Stimulated activated CD4-positive, alpha-beta T cell treated with anti-CD3 and anti-CD28 coated beads, TNF-alpha, amount 100 ng/mL, for 4 hours (primary cell): ENCODE measurements at places on chromosomes 6 and 20.
A peak's percentile ranks its signal among the peaks of the same experiment; 100 is the strongest.

DNA sequence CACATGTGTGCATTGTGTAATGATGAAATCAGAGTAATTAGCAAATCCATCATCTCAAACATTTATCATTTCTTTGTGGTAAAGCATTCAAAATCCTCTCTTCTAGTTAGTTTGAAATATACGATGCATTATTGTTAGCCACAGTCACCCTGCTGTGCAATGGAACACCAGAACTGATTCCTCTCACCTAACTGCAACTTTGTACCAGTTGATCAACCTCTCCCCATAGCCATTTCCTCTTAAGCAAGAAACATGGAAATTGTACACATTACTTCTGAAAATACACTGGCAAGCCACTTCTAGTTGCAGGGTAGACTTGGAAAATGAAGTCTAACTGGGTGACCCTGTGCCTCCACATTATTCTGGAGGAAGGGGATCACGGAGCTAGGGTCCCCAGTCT is 58.1 kb upstream of the ESR1 start:
- no peak for DNase-seq

DNA sequence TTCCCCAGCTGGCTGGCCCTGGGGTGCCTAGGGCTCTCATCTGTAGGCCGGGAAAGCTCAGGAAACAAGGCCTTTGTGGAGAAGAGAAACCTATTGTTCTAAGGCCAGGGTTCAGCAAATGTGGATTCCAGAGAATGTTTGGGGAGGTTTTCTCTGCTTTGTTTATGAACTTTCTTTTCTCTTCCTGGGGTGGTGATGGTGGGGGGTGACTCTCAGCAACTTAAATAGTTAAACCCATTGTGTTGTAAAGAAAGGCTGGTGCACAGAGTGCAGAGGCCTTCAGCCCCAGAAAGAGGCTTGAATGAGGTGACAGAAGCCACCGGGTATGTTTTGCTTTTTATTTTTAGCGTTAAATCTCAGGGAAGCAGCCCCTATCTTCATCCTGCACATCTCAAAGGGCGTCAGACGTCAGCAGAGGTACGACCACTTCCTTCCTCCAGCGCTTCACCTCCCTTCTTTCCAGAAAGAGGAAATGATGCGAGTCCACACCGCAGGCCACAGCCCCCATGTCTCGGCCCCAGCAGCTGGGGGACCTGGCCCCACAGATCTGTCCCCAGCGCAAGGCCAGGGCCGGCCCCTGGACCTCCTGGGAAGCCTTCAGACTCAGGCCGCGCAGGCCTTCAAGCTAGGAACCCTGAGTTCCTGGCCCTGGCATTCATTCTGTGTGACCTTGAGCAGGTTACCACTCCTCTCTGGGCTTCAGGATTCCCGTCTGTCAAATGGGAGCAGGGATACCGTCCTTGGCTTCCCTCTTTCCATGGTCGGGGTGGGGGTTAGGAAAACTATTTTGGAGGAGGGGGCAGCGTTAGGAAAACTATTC is 605 bp upstream of the PPP1R16B start:
- peak; percentile 41 for DNase-seq

DNA sequence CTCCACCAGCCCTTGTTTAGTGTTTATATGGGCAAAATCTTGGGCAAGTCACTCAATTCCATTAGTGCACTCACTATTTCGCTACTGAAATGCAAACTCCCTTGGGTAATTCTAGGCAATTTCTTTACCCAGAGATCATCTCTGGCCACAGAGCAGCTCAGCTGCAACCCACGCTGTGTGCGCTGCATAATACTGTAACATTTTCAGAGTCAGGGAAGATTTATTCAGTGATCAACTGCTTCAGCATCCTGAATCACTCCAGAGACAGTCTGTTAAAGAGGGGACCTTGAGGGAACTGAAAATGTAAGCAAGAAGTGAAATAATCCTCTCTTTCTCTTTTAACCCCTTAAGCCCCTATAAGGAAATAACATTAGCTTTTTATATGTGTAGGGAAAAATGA is 189.6 kb upstream of the FBXL4 start:
- DNase-seq: no peak

- DNase-seq: no peak
These were observed 248.5 kb downstream of the HAO1 start for GRCh38 chr20:7691647-7692269.

DNA sequence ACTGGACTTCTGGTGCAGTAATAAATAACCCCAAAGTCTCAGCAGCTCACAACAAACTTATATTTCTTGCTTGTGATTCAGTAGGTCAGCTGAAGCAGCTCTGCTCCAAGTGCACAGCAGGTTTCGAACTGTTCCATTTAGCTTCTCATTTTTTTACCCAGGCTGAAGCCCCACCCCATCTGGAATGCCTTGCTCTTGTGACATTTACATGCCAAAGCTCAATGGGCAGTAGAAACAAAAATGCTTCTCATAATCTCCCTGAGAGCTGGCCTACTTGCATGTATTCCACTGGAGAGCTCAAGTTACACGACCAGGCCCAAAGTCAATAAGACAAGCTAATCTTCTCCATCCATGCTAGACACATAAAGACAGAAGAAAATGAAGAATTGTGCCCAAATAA is 165.2 kb downstream of the HAO1 start:
- no peak for DNase-seq
